ENCODE measurements at places on chromosomes 1 and 21.

GRCh38 chr1:24465638-24466037 is 37.0 kb upstream of the RCAN3 start:
- no peak for DNase-seq

DNA sequence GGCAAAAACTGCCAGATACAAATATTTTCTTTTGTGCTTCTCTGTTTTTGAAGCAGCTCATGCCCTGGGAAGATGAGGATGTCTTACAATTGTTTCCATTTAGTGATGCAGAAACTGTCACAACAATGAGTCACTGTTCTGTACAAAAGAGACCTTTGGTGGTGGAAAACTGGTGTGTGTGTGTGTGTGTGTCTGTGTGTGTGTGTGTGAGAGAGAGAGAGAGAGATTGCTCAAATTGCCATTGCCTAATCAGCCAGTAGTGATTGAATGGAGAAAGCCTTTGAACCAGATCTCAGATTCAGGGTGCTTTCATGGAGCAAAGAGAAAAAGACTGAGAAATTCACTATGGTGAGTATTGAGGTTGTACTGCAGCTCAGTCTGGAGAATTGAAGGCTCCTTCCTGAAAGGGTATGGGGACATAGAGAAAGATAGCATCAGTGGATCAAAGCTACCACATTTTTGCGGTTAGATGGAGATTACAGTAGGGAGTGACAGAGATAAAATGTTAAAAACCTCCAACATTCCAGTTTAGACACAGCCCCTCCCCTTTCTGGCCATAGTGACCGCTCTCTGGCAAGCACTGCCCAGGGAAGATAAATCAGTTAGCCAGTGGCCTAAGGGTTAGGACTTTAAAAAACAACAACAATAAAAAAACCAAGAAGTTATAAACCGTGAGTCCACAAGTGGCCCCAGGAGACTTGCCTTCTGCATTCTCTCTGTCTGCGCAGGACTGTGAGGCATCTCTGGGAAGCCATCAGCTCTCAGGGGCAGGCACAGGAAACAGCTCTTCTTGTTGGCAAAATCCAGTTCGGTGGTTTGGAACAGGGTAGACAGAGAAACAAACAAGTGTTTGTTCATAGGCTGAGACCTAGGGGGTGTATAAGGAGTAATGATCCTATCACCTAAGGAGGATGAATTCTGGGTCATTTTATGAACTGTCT is 406.5 kb downstream of the DUSP10 start:
- DNase-seq: peak; percentile 19

GRCh38 chr1:55466921-55467320 is 251.8 kb upstream of the USP24 start:
- no peak for DNase-seq

- DNase-seq: no peak
Measured at GRCh38 chr21:36477001-36477400, 2.9 kb downstream of the CLDN14 start.

GRCh38 chr1:14112613-14113012 is 412.6 kb downstream of the PRDM2 start:
- DNase-seq: no peak

GRCh38 chr21:44530903-44531605 is 8.9 kb downstream of the KRTAP10-1 start:
- no peak for DNase-seq

DNA sequence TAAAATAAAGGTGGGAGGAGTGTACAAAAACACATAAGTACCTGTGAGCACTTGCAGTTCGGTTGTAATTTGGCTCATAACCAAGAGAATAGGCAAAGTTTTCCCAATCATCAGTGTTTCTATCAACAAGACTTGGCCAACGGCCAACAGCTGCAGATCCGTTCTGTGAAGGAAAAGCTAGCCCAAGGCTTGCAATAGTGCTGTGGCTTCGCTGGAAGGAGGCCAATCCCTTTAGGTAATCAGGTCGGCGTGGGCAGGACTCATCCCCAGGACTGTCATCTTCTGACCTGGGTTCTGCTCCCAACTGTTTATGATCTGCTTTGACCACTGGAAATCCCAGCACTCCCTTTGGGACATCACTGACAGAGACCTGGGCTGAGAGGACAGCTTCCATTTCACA is 107.8 kb downstream of the LYST start:
- DNase-seq: no peak

DNA sequence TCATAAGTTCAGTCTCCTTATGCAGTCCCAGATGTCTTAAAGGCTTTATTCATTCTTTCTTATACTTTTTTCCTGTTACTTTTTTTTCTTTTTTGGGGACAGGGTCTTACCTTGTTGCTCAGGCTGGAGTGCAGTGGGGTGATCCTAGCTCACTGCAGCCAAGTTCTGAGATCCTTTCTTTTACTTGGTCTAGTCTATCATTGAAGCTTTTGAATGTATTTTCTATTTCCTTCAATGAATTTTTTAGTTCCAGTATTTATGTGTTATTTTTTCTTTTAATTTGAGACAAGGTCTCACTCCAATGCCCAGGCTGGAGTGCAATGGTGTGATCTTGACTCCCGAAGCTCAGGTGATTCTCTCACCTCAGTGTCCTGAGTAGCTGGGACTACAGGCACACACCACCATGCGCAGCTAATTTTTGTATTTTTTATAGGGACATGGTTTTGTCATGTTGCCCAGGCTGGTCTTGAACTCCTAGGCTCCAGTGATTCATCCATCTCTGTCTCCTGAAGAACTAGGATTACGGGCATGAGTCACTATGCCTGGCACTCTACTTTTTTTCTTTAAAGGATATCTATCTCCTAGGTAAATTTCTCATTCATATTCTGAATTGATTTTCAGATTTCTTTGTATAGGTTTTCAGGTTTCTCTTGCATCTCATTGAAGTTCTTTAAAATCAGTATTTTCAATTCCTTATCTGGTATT is 26.1 kb upstream of the GTF2B start:
- no peak for DNase-seq

DNA sequence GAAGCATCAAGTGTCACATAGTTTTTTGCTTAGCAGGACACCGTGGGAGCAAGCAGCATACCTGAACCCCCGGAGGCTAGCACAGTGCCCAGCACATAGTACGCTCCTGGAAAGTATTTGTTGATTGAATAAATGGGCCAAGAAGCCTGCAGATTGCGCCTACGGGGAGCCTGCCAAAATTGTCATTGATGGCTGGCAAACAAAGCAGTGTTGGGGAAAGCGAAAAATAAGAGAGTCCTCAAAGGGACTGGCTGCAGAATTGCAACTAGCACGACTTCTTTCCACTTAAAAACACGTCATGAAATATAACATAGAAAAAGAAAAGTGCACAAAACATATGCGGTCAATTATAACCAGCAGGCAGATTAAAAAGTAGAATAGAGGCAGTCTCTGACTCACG is 125.2 kb upstream of the GALNT2 start:
- DNase-seq: peak; percentile 45

- DNase-seq: no peak
Measured at GRCh38 chr1:84969489-84970250, 27.2 kb downstream of the MCOLN2 start.

DNA sequence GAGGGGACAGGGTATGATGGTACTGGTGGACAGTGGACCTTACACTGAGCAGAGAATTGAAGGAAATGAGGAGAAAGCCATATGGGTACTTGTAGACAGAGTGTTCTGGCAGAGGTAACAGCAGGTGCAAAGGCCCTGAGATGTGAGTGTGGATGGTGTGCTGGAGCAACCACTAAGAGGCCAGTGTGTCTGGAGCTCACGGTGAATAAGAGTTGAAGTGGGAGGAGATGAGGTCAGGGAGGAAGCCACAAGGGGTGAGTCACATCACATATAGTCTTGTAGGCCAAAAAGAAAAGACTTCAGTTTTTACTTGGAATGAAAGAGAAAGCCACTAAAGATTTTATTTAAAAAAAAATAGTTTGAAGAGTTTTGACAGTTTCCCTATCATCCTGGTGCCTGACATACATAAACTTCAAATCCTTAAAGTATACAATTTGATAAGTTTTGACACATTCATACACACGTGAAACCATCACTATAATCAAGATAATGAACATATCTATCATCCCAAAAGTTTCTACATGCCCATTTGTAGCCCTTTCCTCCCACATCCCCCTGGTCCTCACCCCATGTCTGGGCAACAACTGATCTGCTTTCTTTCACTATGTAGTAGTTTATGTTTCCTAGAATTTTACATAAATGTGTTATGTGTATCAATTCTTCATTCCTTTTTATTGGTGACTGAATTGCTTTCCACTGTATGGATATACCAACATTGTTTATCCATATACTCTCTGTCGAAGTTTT is 148.4 kb downstream of the GPATCH2 start:
- DNase-seq: no peak

Data from muscle of arm (tissue), 14 donors.